Heart left ventricle (tissue), 16 donors: ENCODE measurements at places on chromosomes 7 and 10.

DNA sequence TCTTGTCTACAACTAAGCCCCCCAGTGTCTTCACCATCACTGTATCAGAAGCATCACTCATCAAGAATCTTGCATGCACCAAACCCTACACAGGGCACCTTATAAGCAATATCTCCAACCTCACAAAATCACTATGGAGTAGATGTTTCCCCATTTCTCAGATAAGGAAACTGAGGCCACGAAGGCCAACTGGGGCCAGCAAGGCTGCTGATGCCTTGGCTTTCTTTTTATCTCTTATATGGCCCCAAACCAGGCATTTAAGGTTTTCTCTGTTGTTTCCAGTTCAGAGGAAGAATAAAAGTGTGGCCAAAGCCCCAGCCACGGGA, 47.3 kb upstream of the NPFFR1 start:
- no peak for DNase-seq

- DNase-seq: no peak
Measured at GRCh38 chr10:111207500-111207899, 130.7 kb downstream of the ADRA2A start.

- no peak for DNase-seq
Measured at GRCh38 chr10:50333872-50334271, 82.6 kb upstream of the ASAH2 start.

DNA sequence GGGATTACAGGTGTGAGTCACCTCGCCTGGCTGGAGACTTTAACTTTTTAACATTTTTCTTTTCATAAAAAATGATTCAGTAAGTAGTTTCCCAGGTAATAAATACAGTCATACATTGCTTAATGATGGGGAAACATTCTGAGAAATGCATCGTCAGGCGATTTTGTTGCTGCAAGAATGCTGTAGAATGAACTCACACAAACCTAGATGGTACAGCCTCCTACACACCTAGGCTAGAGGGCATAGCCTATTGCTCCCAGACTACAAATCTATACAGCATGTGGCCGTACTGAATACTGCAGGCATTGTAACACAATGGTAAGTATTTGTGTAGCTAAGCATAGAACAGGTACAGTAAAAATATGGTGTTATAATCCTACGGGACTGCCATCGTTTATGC, 108.5 kb upstream of the SFMBT2 start:
- DNase-seq: no peak

GRCh38 chr7:156156734-156157408, 344.6 kb upstream of the SHH start:
- DNase-seq: no peak

GRCh38 chr10:124116771-124117510, 23.5 kb upstream of the CHST15 start:
- no peak for DNase-seq

- no peak for DNase-seq
Measured at GRCh38 chr7:110407706-110408105, 683.2 kb upstream of the LRRN3 start.

DNA sequence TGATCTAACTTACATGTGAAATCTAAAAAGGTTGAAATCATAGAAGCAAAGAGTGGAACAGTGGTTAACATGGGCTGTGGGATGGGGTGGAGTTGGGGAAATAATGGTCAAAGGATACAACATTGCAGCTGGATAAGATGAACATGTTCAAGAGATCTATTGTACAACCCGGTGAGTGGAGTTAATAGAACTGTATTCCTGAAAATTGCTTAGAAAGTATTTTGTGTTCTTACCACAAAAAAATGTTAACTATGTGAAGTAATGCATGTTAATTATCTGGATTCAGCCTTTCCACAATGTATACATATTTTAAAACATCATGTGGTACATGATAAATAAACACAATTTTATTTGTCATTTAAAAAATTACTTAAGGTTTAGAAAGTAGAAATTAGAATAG, 271.0 kb upstream of the LRRTM3 start:
- no peak for DNase-seq

DNA sequence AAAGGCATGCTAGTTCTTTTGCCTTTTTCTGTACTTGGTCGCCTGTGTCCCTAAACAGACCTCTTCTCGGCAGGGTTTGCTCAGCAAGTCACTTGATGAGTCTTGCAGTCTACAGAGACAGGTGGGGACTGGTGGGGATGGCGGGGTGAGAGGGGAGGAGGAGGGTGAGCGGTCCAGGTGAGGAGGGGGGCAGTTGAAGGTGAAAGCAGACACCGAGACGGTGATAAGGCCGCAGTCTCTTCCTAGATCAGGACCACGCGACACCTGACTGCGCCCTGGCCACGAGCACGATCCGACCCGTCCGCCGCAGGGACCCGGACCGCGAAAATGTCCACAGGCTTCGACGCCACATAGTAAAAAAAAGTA, 566 bp downstream of the ASNS start:
- DNase-seq: no peak

GRCh38 chr7:106143711-106144337, 31.7 kb upstream of the SYPL1 start:
- no peak for DNase-seq
